ENCODE measurements at places on chromosomes 3 and 15. TPM values are rescaled to one million over a fixed set of nuclear protein-coding genes. Genes with fewer than 3 reads are reported as not detected.

The PKM gene
- 3,615 TPM for total RNA-seq

The CLDN11 gene
- total RNA-seq, result not detected

The ATP10A gene
- 0.69 TPM for total RNA-seq

The RBPMS2 gene
- total RNA-seq, result not detected

The RPP25 gene
- total RNA-seq, result 9.1 TPM

The AGTR1 gene
- 5.1 TPM for total RNA-seq

The ABI3BP gene
- total RNA-seq, result 20.5 TPM

The GCNT3 gene
- 2.2 TPM for total RNA-seq

The MUC20 gene
- not detected for total RNA-seq

The GOLGA6L7 gene
- not detected for total RNA-seq

The ZDHHC3 gene
- 50.1 TPM for total RNA-seq

The C3orf85 gene
- not detected for total RNA-seq

The SYNPR gene
- not detected for total RNA-seq

The ATP2B2 gene
- under 0.01 TPM for total RNA-seq

The ROBO1 gene
- 25.9 TPM for total RNA-seq

The CLRN1 gene
- total RNA-seq, result not detected

The MLH1 gene
- 56.4 TPM for total RNA-seq

The MORC1 gene
- not detected for total RNA-seq

The RTP3 gene
- total RNA-seq, result not detected

The PLIN1 gene
- 0.06 TPM for total RNA-seq

The HEG1 gene
- 19.9 TPM for total RNA-seq

The CCNB2 gene
- total RNA-seq, result 130 TPM

The DUOXA2 gene
- total RNA-seq, result not detected

The CD200 gene
- not detected for total RNA-seq

The FOXB1 gene
- total RNA-seq, result not detected

Data from LHCN-M2 (cell line).